ENCODE measurements at places on chromosomes 16 and 17. TPM values are rescaled to one million over a fixed set of nuclear protein-coding genes. Genes with fewer than 3 reads are reported as not detected.

Gene HSBP1
- total RNA-seq = 60.9 TPM

Gene SCRN2
- 33.2 TPM for total RNA-seq

Gene NTN1
- 0.02 TPM for total RNA-seq

Gene CEP295NL
- 0.10 TPM for total RNA-seq

Gene FXR2
- 27.5 TPM for total RNA-seq
